Activated naive CD8-positive, alpha-beta T cell treated with anti-CD3 and anti-CD28 coated beads, Interleukin-2, amount 10 ng/mL, durations not matched to agents 7 days and 5 days (primary cell): ENCODE measurements at places on chromosomes 13 and 19.

GRCh38 chr19:14149509-14149994 lies 13.2 kb upstream of the ASF1B start:
- H3K27me3 ChIP-seq: no peaks in the 10 kb centered on the region
- H3K27ac ChIP-seq: peak overlapping the region; percentile 91
- peaks cover 25% of the 10 kb centered on the region for H3K4me1 ChIP-seq
- DNase-seq: peak; percentile 69
- peak overlapping the region; percentile 75 for H3K4me3 ChIP-seq
- peaks cover 1% of the 10 kb centered on the region for H3K36me3 ChIP-seq

- no peak overlapping the region for H3K4me3 ChIP-seq
- H3K27me3 ChIP-seq: peaks cover 20% of the 10 kb centered on the region
- H3K36me3 ChIP-seq: no peaks in the 10 kb centered on the region
- H3K27ac ChIP-seq: peak overlapping the region; percentile 30
Measured at GRCh38 chr13:28031220-28031895, 42.9 kb upstream of the URAD start.

GRCh38 chr19:54155694-54156093 lies 3.8 kb downstream of the LENG1 start:
- peak overlapping the region; percentile 25 for H3K4me3 ChIP-seq
- peaks cover 30% of the 10 kb centered on the region for H3K4me1 ChIP-seq
- H3K36me3 ChIP-seq: peaks cover 34% of the 10 kb centered on the region
- no peak for DNase-seq

DNA sequence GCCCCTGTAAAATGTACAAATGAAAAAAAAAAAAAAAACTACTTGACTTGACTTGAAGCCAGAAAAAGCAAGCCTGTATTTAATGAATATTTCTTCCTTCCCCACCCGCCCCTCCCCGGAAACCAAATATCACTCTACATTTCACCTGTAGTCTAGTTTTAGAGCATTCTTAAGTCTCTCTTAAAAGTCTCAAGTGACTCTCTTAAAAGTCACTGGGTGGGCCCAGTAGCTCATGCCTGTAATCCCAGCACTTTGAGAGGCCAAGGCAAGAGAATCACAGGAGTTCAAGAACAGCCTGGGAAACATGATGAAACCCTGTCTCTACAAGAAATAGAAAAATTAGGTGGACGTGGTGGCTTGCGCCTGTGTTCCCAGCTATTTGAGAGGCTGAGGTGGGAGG lies 72.0 kb downstream of the TSC22D1 start:
- H3K4me1 ChIP-seq: no peaks in the 10 kb centered on the region
- H3K27ac ChIP-seq: no peak overlapping the region
- no peak overlapping the region for H3K4me3 ChIP-seq
- no peak for DNase-seq
- no peaks in the 10 kb centered on the region for H3K27me3 ChIP-seq

GRCh38 chr13:112833551-112834257 lies 135.3 kb upstream of the MCF2L start:
- no peak overlapping the region for H3K4me3 ChIP-seq
- DNase-seq: no peak
- peaks cover 2% of the 10 kb centered on the region for H3K4me1 ChIP-seq
- no peak overlapping the region for H3K27ac ChIP-seq

DNA sequence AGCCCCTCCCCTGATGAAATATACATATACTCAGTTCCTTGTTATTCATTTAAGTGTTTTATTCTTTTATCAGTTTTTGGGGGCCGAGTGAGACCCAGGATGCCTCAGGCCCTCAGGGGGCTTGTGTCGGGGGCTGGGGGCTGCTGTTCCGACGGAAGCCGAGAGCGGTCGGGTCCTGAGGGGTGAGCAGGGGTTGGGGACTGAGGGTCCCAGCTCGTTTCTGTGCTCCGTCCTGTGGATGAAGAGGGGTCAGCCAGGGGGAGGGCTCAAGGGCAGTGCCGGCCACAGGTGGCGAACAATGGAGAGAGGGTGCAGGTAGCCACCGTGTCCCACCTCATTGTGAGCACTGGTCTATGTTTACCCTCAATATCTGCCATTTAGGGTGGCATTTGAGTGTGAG lies 1.9 kb downstream of the PCP2 start:
- DNase-seq: no peak
- no peak overlapping the region for H3K27ac ChIP-seq

GRCh38 chr13:80166352-80166751 lies 174.6 kb downstream of the SPRY2 start:
- no peak for DNase-seq
- no peak overlapping the region for H3K4me3 ChIP-seq
- no peaks in the 10 kb centered on the region for H3K27me3 ChIP-seq
- H3K27ac ChIP-seq: no peak overlapping the region
- no peaks in the 10 kb centered on the region for H3K4me1 ChIP-seq
- H3K36me3 ChIP-seq: no peaks in the 10 kb centered on the region

GRCh38 chr13:40187841-40188591 lies 478.4 kb downstream of the FOXO1 start:
- peaks cover 65% of the 10 kb centered on the region for H3K4me1 ChIP-seq
- peak; percentile 71 for DNase-seq
- H3K36me3 ChIP-seq: peaks cover 15% of the 10 kb centered on the region

GRCh38 chr19:49666120-49666444 lies 349 bp downstream of the BCL2L12 start:
- peaks cover 25% of the 10 kb centered on the region for H3K4me1 ChIP-seq
- peaks cover 2% of the 10 kb centered on the region for H3K36me3 ChIP-seq
- no peak for DNase-seq
- no peaks in the 10 kb centered on the region for H3K27me3 ChIP-seq
- H3K4me3 ChIP-seq: peak overlapping the region; percentile 94
- H3K27ac ChIP-seq: peak overlapping the region; percentile 93

GRCh38 chr19:51810223-51810622 lies 15.3 kb downstream of the FPR3 start:
- no peak for DNase-seq
- H3K27ac ChIP-seq: no peak overlapping the region
- H3K4me3 ChIP-seq: no peak overlapping the region
- H3K4me1 ChIP-seq: no peaks in the 10 kb centered on the region
- H3K27me3 ChIP-seq: no peaks in the 10 kb centered on the region

- H3K4me3 ChIP-seq: no peak overlapping the region
- no peak overlapping the region for H3K27ac ChIP-seq
- H3K4me1 ChIP-seq: peaks cover 4% of the 10 kb centered on the region
- DNase-seq: no peak
- H3K36me3 ChIP-seq: peaks cover 5% of the 10 kb centered on the region
Measured at GRCh38 chr19:10898633-10899032, 27.3 kb downstream of the CARM1 start.

GRCh38 chr13:37601648-37602440 lies 3.3 kb upstream of the POSTN start:
- H3K27me3 ChIP-seq: no peaks in the 10 kb centered on the region
- no peak overlapping the region for H3K27ac ChIP-seq
- no peaks in the 10 kb centered on the region for H3K36me3 ChIP-seq
- no peak overlapping the region for H3K4me3 ChIP-seq
- no peak for DNase-seq
- no peaks in the 10 kb centered on the region for H3K4me1 ChIP-seq

- DNase-seq: peak; percentile 76
- H3K4me3 ChIP-seq: no peak overlapping the region
- H3K36me3 ChIP-seq: no peaks in the 10 kb centered on the region
- H3K27me3 ChIP-seq: no peaks in the 10 kb centered on the region
- H3K27ac ChIP-seq: no peak overlapping the region
Measured at GRCh38 chr19:39212375-39212742, 8.3 kb upstream of the SYCN start.

DNA sequence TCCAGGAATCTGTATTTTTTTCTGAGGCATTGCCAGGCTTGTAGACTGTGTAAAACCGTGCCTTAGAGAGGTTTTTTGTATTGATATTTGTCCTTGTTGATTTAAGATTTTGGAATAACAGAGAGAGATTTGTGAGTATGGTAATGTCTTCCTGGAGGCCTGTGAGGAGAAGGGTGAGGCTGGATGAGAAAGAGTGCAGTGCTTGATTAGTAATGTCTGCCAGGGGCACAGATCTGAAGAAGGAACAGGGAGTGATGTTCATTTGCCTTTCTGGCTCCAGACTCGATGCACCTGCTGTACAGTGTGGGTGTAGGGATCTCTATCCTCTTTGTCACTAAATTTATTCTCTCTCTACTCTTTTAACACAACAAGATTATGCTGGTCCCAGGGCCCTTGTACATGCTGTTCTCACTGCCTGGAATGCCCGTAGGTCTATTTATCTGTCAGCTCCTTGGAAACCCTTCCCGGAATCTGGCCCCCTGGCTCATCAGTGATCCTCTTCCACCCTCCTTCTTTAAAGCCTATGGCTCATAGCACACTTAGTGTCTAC lies 4.2 kb downstream of the FIZ1 start:
- no peak for DNase-seq
- H3K27ac ChIP-seq: no peak overlapping the region
- peaks cover 8% of the 10 kb centered on the region for H3K4me1 ChIP-seq
- H3K4me3 ChIP-seq: no peak overlapping the region
- no peaks in the 10 kb centered on the region for H3K27me3 ChIP-seq
- H3K36me3 ChIP-seq: peaks cover 33% of the 10 kb centered on the region

- H3K27ac ChIP-seq: no peak overlapping the region
- no peak overlapping the region for H3K4me3 ChIP-seq
- peaks cover 31% of the 10 kb centered on the region for H3K36me3 ChIP-seq
- H3K4me1 ChIP-seq: peaks cover 46% of the 10 kb centered on the region
- DNase-seq: no peak
- H3K27me3 ChIP-seq: no peaks in the 10 kb centered on the region
Measured at GRCh38 chr13:99040536-99041131, 62.8 kb upstream of the DOCK9 start.

DNA sequence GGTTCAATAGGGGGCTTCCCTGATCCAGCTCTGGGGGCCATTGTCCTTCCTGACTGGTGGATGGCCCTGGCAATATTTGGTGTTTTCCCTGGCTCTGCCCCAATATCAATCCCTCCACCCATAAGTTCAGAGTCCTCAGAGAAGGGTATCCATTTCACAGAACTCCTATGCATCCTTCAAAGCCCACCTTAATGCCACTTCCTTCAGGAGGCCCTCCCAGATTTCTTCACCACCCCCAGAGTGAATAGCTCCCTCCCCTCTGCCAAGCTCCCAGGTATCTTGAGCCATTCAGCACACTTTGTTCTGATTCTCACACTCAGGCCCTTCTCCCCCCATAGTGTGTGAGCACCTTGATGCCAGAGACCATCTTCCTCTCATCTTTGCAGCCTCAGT lies 5.8 kb downstream of the PPP1R14A start:
- no peak for DNase-seq
- peaks cover 6% of the 10 kb centered on the region for H3K4me1 ChIP-seq
- H3K27ac ChIP-seq: no peak overlapping the region
- H3K36me3 ChIP-seq: no peaks in the 10 kb centered on the region
- peaks cover 7% of the 10 kb centered on the region for H3K27me3 ChIP-seq

DNA sequence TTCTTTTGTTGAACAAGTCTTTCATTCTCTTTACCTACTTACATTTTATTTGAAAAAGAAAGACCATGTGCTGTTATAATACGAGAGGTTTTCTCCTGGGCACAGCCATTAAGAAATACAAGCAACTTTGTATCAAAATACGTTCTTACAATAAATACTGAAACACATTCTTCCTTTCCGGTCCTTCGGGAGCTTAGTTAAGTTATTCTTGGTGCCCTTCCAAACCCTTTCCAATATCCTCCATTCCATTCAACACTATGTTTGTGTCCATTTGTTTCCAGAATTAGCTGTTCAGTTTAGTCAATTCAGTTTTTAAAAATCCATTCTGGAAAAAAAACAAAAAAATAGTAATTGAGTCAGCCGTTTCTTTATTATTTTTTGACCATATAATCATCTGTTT lies 746.8 kb upstream of the SLC10A2 start:
- no peaks in the 10 kb centered on the region for H3K36me3 ChIP-seq
- no peak for DNase-seq
- H3K4me3 ChIP-seq: no peak overlapping the region
- no peak overlapping the region for H3K27ac ChIP-seq

DNA sequence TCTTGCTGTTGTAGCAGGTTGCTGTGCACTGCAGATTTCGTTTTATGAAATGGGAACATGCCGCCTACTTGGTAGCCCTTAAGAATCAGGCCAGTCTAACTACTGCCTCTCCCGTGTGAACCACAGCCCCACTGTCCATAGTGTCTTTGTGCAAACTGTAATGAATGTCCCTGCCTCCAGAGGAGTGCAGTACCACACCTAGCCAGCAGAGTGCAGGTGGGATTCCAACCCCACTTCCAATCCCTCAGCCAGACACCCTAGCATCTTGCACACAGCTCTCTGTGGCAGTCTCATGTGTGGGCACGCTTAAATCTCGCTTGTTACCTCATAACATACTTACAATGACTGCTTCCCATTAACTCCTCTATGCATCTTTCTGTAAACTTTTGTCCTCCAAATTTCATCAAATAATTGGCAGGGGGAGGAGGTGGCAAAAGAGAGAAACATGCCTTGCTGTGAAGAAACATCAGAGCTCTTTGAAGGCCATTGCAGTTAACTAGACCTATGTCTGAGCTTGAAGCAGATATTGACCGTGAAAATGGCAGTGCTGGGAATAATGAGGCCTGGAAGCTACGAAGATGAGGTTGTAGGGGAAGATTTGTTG lies 47.2 kb downstream of the ZAR1L start:
- H3K27ac ChIP-seq: no peak overlapping the region
- H3K27me3 ChIP-seq: no peaks in the 10 kb centered on the region
- H3K4me1 ChIP-seq: no peaks in the 10 kb centered on the region
- DNase-seq: peak; percentile 58

- peak overlapping the region; percentile 99 for H3K27ac ChIP-seq
- H3K27me3 ChIP-seq: no peaks in the 10 kb centered on the region
- no peak for DNase-seq
Measured at GRCh38 chr13:30466841-30467252, 1.1 kb upstream of the HMGB1 start.

DNA sequence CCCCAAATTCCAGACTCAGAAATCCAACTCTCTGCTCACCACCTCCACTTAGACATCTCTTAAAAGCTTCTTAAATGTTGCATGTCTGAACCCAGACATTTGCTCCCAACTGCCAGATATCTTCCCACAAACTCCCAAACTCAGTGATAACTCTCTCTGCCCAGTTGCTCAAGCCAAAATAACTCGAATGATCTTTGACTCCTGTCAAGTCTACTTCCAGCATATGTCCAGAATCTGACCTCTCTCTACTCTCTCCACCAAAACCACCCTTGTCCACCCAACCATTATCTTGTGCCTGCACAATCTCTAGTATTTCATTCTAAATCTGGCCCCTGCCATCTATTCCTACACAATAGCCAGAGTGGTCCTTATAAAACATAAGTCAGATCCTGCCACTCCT lies 99.3 kb downstream of the FGF14 start:
- no peak overlapping the region for H3K27ac ChIP-seq
- H3K36me3 ChIP-seq: no peaks in the 10 kb centered on the region
- no peak for DNase-seq
- no peak overlapping the region for H3K4me3 ChIP-seq
- no peaks in the 10 kb centered on the region for H3K4me1 ChIP-seq
